ENCODE measurements at places on chromosomes 1 and 21. TPM values are rescaled to one million over a fixed set of nuclear protein-coding genes. Genes with fewer than 3 reads are reported as not detected.

Gene ATAD3C
- total RNA-seq, result not detected

Gene OR2L2
- not detected for total RNA-seq

Gene RNU1-2
- total RNA-seq, result not detected

Gene LMX1A
- total RNA-seq, result not detected

Gene OR2AK2
- not detected for total RNA-seq

Gene FMO2
- not detected for total RNA-seq

Gene OR2T33
- total RNA-seq, result not detected
